ENCODE measurements at places on chromosomes 2 and 18.
A peak's percentile ranks its signal among the peaks of the same experiment; 100 is the strongest.

DNA sequence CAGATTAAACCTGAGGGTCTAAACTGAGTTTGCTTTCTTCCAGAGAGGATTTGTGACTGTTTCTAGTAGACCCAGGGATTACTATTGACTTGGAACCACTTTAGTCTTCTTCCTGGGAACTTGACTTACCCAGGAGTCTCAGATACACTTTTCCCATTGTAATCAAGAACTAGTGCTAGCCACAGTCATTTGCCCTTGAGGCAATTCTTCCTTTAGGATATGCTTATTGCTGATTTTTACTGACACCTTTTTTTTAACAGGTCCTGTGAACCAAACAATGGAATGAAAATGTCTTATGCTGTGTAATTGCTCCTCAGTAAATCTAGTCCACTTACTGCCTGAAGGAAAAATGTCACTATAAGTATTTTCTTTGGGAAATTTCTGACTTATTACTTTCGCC, 78.3 kb downstream of the TAF4B start:
- DNase-seq, result no peak

- no peak for DNase-seq
Observed at GRCh38 chr18:53443831-53444230, 780.6 kb downstream of the MBD2 start.

DNA sequence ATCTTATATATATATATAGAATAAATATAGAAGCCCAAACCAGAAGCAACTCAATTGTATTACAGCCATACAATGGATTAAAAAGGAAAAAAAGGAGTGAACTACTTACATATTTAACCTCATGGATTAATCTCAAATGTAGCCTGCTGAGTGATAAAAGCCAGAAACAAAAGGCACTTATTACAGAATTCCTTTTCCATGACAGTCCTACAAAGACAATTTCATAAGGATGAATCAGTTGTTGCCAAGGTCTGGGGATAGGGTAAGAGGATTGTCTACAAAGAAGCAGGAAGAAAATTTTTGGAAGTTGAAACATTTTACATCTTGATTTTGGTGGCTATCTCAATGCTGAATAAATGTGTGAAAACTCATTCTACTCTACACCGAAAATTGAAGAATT, 103.9 kb upstream of the DCC start:
- no peak for DNase-seq

DNA sequence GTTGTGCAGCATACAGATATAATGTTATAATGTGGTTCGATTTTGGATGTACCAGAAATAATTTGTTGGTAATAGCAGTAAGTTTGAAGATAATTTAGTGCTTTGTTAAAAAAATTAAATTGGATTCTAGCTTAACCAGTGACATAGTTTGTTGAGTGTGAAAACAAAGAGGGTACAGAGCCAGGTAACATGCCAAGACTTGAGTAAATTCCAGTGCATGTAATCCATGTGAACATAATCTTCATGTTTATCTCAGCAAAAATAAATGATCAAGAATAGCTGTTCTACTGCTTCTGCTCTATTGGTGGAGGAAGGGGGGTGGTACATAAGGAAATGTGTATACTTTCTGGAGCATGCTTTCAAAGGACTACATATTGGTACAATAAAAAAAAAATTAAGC, 165.8 kb downstream of the DNAH7 start:
- no peak for DNase-seq

DNA sequence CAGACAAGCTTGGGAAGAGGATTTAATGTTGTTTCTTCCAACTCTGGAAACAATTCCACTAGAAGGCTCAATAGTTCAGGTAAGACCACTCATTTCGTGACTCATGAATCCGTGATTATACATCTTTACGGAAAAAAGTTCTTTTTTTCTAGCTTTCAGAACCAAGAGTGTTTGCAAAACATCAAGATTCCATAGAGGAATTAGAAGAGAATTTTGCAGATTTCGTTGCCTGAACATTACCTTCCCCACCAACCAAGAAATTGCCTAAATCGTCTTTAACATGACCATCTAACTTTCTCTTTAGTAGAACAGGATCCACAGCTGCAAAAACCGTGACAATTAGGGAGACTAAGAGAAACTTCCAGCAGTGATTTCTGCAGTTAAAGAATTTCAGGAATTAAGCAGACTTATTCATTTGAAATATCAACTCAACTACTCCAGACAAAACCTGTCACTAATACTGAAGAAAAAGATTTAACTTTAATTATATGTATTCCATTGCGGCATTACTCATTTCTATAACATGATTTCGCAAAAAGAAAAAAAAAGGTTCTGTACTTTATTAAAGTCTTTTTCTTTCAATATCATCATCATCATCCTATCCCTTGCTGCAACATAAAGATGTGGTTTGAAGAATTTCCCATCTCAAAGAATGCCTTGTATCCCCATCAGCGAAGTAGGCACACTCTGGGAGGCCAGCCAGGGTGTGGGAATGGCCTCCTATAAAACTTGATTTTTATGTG, 1.9 kb upstream of the NAB1 start:
- peak; percentile 51 for DNase-seq

DNA sequence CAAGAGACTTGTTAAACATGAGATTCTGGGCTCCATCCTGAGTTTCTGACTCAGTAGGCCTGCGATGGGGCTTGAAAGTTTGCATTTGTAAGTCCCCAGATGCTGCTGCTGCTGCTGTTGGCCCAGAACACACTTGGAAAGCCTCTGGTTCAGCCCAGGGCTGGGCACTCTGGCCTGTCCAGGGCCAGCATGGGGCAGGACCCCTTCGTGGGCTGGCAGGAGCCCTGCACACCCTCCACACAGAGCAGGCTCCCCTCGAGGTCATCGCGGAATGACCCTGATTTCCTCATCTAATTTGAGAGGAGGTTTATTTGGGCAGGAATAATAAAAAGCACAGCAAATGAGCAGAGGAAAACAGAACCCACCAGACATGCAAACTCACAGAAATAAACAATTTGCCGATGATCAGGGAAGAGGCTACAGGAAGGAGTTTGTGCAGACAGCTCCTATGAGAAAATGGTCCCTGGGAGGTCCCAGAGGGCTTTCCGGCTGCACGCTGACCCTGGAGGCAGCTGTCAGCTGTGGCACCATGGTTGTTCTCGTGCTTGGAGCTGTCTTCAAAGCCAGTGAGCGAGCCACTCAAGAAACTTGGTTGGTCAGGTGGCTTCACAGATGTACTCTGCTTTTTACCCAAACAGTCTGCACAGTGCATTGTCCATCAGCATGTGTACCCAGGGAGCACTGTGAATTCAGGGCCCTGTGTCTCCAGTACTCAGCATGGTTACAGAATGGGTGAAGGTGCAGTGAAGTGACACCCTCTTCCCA, 119.3 kb downstream of the GLI2 start:
- no peak for DNase-seq

DNA sequence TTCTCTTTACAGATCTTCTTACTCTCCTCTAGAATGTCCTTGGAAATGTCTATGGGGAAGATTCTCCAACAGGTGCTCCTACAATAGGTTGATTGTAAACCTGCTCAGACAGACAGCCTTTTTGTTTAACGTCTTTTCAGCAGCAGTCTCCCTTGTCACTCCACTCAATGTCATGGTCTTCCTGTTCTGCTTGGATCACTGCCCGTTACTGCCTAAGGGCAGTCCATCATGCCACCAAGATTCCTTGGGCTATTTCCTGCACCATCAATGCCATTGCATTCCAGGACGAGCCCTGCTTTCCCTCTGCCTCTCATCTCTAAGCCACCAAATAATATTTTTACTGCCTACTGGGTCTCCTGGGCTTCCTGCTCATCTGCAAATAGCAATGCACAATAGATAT, 97.4 kb upstream of the GALNT5 start:
- DNase-seq, result no peak

DNA sequence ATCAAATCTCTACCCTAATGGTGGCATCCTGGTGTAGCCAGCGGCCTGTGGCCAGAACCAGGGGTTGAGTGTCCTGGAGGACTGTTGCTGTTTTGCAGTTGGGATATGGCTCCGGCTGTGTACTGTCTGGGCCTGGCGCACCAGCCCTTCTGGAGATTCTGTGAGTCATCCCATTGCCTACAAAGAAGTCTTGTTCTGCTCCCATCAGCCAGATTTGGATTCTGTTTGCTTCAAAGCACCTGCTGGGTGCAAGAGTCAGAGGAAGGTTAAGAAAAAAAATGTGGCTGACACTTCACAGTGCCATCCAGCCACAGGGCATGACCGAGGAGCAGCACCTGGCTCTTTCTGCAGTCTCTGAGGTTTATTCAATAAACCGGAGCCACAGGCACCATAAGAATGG, 41.0 kb upstream of the ASAP2 start:
- DNase-seq, result peak; percentile 87

Data from COLO829 (cell line).